ENCODE measurements at places on chromosomes 3 and 15.

- no peak for DNase-seq
Observed at GRCh38 chr15:73799466-73799865, 46.3 kb upstream of the INSYN1 start.

DNA sequence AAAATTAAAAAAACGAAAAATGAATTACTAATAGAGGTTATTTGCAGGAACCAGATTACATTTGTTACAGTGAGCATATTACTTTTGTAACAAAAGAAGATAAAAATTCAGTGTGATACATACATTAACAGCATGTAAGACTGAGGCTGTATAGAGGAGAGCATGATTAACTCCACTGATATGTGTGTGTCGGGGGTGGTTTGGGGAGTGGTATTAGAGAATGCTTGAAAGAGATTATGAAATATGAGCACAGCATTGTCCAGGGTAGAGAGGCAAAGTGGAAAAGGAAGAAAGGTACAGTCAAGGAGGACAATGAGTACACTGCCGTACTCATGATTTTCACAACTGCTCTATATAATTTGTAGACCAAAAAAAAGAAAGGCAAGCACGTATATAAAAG is 62.9 kb upstream of the LRRFIP2 start:
- DNase-seq, result no peak

DNA sequence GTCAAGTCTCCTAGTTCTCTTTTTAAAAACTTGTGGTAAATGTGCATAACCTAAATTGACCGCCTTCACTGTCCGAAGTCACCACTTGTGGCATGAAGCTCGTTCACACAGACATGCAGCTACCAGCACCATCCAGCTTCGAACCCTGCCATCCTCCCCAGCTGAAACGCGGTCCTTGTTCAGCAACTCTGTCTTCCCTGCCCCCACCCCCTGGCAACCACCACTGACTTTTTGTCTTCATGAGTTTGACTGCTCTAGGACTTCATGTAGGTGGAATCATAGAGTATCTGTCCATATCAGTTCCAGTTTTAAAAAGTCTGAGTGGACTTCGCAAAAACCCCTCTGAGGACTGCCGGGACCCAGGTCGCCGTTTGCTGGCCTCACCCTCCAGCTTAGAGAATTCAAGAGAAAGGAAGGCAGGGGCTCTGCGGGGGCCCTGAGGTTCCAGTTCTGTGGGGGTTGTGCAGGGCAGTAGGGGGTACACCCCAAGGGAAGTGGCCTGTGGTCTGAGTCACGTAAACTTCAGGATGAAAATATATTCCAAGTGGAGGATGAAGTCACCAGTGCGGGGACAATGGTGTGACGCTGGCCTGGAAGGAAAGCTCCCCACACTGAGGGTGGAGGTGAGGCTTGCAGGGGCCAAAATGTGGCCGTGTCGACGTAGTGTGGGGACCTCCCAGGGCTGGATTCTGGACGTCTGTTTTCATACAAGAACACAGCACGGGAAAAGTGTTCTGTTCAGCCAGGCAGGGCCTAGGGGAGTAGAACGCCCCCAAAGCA is 67.6 kb downstream of the ABTB1 start:
- no peak for DNase-seq

DNA sequence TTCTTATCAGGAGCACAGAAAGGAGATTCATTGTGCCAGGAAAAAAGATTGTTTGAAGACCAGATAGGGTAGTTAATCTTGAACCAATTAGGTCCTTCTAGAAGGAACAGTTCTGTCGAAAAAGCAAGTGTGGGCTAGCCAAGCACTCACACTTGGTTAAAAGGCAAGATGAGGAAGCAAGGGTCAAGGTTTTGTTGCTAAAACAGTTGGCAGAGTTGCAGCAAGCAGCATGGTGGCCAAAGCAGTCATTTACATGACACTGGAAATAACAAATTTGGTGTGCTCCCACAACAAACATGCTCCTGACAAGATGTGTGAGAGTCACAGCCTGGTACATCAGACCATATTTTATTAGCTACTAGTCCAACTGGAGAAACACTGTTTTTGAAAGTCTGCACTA is 228.0 kb upstream of the CFAP20DC start:
- DNase-seq, result no peak

Data from NCI-H526 (cell line).